Mesenteric fat pad (tissue), 1 donor: ENCODE measurements at places on chromosomes 5 and 9. TPM values are rescaled to one million over a fixed set of nuclear protein-coding genes. Genes with fewer than 3 reads are reported as not detected.

Gene KCNV2
- total RNA-seq: not detected

Gene IFNK
- not detected for total RNA-seq

Gene ENDOG
- total RNA-seq: 18.3 TPM

Gene EPB41L4B
- 48.6 TPM for total RNA-seq
